NCI-H1105 treated with DMSO at 0.1 percent for 48 hours (cell line): ENCODE measurements at places on chromosomes 6 and 20.

- no peak for DNase-seq
Observed at GRCh38 chr6:169961772-169962561, 210.5 kb downstream of the ERMARD start.

DNA sequence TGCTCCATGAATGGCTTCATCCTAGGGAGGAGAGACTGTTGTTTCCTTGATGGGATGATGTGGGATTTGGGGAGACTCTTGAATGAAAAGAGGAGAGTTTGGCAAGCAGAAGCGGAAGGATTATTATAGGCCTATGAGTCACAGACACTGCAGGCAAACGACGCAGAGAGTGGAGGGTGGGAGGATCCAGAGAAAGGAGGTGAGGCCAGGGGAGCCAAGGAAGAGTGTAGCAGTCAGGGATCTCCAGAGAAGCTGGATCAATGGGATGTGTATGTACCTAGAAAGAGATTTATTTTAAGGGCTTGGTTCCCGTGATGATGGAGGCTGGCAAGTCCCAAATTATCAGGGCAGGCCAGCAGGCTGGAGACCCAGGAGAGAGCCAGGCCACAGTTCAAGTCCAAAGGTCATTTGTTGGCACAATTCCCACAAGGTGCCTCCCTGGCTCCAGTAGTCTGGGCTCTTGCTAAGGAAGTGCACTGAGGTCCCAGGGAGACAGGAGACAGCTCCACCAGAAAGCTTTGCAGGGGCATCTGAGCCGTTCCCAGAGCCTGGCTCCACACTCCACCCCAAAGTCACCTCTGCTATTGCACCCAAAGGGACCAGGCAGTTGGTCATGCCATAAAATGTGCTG, 76.0 kb downstream of the ADTRP start:
- no peak for DNase-seq

DNA sequence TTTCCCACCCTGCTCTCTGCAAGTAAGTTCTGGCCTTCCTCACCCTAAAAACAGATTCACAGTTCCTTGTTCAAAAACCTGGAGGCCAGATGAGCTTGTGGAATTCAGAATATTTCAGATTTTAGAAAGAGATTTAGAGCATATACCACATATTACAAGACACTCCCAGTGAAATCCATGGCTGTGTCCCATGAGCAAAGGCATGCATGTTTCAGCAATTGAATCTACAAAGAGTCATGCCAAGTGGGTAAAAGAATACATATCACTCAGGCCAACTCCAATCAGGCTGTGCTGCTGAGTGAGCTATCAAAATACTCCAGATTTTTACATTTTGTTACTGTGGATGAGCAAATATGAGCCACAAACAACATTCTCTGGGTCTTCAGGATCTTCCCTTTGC, 10.2 kb upstream of the NEDD9 start:
- no peak for DNase-seq

DNA sequence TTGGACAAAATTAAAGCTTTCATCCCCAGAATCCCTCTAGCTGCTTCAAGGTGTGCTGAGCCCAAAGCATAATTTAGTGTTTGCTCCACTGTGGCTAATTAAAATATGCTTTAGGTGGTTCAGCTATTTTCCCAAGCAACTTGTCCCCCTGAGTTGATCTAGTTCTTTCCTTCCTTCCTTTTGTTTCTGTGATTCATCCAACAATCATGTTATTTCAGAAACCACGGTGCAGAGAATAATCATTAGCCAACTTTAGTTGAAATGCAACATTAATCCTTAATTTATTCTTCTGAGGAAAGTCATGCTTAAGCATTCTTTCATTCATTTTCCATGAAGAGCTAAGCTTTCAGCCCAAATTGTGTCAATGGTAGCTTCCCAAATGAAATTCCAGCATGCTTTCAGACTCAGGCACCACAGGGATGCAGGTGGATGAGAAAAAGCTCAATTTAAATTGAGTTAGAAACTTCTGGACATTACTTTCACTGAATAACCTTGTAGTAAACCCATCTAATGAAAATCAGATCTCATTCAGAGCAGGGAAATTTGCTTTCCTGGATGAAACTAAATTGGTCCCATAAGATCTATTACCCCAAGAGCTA, 209.0 kb upstream of the NT5E start:
- no peak for DNase-seq

GRCh38 chr6:148814082-148814790, 67.4 kb downstream of the UST start:
- no peak for DNase-seq
